H54 (cell line): ENCODE measurements at places on chromosomes 2 and 18.

DNA sequence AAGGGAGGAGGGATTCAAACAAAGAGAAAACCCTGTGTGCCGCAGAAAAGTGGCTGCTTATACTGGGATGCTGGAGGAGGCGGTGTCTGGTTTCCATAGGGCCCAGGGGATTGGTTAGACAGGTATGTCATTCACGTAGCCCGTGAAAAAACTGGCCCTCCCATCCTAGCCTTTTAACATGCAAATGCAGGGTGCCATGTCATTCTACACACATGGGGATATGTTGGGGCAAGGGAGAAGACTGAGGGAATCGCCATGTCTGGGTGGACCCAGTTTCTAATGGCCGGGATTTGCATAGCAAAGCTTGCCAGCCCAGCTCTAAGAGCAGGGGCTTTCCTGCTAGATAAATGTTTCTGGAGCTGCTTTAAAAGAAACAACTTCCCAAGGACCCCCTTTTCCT is 8.2 kb upstream of the RNU2-63P start:
- no peak for DNase-seq

DNA sequence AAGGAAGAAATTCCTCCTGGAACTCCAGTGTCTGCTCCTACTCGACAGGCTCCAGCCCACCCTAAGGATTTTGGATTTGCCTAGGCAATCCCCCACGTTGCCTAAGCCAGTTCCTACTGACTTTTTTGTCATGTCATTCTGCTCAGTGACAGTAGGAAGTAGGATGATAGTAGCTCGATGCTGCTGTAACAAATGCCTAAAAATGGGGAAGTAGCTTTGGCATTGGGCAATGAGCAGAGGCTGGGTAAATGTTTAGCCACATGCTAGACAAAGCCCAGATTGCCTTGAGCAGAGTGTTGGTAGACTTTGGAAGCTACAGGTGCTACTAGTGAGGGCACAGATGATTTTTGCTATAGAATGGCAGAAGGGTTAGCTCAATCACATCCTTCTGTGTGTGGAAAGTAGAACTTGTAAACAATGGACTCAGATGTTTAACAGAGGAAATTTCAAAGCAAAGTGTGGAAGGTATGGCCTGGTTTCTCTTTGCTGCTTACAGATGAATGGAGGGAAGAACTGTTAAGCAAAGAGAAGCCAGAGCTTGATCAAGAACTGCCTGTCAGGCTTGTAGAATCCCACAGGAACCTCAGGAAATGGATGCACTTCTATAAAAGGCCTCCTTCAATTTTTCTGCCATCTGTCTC is 154.8 kb downstream of the RNF144A start:
- DNase-seq, result no peak

- DNase-seq, result no peak
Observed at GRCh38 chr2:48131539-48132270, 225.4 kb upstream of the FBXO11 start.

DNA sequence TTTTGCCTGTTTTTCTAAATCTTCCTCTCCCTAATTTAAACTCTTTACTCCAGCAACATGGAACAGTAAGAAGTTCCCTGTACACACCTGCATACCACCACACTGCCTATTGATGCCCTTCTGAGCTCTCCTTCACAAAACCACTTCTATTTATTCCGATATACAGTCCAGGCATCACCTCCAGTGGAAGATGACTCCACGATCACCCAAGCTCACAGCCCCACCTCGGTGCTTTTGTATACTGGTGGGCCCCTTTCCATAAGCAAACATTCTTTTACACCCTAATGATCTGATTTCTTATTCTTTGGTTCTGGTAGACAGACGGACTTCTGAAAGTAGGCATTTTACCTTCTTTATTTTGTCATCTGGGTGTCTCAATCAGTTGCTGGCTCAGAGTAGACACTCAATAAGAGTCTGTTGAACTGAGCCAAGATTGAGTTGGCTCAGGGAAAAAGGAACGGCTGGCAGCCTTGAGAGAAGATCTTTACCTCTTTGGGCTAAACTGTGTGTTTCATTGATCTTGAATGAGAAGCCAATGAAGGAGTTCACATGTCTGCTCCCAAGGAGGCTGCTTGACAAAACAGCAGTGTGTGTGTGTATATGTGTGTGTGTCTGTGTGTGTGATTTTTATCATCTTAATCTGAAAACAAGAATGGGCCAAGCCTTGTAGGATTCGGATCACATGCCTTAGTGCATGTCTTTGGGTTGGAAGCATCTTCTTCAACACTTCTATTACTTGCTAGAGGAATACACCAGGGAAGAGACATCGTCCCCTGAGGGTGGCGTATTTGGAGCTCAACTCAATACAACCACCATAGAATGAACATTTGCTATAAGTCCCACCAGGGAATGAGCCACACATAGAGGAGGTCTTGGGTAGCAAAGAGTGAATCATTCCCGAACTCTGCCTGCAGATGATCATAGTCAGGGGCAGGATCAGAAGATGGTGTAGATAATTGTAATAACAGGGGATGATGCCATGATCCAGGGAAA is 341.8 kb downstream of the CYRIA start:
- DNase-seq, result no peak

DNA sequence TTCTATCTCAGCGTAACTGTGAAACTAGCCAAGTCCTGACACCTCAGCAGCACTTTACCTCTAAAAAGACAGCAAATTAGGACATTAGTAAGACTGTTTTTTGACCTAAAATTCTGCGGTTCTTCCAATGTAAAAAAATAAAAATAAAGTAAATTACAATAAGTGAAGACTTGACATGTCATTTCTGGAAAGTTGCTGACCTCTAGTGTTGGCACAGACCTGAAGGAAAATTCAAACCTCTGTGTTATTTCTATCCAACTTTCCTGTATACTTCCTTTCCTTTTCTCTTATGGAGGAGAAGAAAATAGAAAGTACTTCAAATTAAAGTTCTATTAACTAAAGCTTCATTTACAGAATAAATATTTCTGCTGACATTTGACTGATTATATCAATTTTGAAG is 110.6 kb downstream of the TMEM182 start:
- DNase-seq, result no peak

GRCh38 chr2:70716951-70717350 is 51.0 kb downstream of the ADD2 start:
- no peak for DNase-seq

DNA sequence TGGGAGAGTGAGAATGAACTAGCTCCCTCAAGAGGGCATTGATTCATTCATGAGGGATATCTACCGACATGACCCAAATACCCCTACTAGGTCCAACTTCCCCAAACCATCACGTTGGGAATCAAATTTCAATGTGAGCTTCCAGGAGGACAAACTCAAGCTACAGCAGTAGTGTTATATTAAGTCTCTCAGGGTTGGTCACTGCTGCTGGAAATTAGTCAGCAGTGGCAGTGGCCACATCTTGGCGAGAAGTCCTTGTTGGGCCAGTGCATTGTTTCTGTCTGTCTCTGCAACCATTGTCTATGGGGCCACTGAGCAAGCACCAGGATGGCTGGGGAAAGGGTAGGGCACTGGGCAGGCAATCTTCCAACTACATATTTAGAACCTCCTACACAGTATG is 47.5 kb downstream of the THUMPD2 start:
- no peak for DNase-seq

GRCh38 chr2:136281281-136282114 is 163.5 kb upstream of the CXCR4 start:
- no peak for DNase-seq

DNA sequence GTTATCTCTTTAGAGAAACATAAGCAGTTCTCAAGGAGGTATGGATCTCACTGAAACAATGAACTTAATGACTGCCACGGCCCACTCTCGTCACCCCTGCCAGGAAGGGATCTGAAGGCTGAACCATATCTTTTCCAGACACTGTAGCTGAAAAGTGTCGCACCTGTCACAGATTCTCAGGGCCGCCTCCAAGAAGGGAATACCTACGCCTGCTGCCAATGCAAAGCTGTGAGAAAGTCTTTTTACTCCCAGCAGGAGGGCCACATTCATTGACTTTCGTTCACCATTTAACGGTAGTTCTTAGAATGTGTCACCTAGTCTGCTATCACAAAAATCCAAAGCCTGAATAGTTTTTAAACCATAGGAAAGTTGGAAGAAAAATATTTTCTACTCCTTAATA is 66.7 kb upstream of the SH3BP4 start:
- DNase-seq, result no peak

- DNase-seq, result no peak
Observed at GRCh38 chr18:11114653-11115052, 34.7 kb downstream of the PIEZO2 start.

DNA sequence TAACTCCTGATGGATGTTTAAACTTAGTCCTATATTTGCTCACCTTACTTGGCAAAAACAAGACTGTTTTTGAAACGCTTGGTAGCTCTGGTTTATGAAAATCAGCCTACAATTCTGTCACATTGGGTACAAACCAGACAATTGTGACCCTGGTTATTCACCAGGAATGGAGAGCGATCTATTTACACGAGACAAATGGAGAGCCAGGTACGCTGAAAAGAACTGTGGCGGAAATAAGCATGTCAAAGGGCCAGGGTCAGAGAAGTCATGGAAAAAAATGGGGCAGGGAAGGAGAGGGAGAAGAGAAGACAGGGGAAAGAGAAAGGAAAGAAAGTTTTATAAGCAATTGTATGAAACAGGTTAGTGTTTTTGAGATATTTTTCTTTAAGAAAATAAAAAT is 119.5 kb upstream of the ZFP36L2 start:
- DNase-seq, result no peak

GRCh38 chr2:211611061-211611518 is 927.5 kb downstream of the ERBB4 start:
- DNase-seq, result peak; percentile 2

DNA sequence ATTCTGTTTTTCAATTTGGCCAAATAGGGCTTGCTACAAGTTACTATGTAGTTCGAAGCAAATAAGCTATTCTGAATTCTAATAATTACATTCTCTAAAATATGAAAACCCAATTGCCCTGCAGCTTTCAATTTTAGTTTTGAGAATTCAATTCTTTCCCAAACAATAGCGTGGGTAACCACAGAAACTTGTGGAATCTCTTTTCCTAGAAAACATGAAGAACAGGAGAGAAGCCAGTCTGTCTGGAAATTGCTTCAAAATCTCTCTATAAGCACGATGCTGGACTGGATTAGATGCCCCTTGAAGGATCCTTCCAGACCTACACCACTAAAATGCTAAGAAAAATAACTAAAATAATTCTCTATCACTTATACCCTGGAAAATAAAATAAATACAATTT is 115.0 kb downstream of the THADA start:
- DNase-seq, result no peak

DNA sequence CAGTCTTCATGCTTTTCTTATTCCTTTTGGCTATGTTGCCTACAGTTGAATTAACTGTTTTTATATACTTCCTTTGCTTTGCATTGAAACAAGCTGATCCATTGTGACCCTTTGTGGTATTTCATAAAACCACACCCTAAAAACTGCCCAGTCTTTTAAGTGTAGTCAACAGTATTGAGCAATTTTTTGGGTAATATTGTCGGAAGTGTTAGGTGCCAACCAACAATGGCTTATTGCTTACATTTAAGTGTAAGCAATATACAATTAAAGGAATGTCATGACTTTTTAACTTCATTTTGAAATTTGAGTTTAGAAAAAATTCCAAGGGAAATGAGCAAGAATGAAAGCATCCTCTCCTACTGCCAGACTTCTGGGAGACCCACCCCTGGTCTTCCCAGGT is 174.1 kb downstream of the NEDD4L start:
- no peak for DNase-seq

DNA sequence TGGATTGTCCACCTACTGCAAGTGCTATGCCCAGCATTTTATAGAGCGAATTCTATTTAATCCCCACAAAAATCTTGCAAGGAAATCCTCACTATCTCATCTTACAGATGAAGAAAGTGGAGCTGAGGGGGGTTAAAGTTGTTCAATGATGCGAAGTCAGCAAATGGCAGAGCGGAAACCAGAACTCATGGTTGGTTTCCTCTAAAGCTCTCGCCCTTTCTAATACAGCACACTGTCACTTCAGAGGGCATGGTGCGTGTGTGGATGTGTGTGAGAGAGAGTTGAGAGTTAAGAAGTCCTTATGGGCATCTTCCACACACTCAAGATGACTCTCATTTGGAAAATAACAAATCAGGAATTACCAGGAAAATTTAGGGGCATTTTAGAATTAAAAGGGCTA is 78.4 kb downstream of the TGFA start:
- no peak for DNase-seq

GRCh38 chr2:236229186-236229585 is 35.0 kb downstream of the ASB18 start:
- DNase-seq, result no peak

DNA sequence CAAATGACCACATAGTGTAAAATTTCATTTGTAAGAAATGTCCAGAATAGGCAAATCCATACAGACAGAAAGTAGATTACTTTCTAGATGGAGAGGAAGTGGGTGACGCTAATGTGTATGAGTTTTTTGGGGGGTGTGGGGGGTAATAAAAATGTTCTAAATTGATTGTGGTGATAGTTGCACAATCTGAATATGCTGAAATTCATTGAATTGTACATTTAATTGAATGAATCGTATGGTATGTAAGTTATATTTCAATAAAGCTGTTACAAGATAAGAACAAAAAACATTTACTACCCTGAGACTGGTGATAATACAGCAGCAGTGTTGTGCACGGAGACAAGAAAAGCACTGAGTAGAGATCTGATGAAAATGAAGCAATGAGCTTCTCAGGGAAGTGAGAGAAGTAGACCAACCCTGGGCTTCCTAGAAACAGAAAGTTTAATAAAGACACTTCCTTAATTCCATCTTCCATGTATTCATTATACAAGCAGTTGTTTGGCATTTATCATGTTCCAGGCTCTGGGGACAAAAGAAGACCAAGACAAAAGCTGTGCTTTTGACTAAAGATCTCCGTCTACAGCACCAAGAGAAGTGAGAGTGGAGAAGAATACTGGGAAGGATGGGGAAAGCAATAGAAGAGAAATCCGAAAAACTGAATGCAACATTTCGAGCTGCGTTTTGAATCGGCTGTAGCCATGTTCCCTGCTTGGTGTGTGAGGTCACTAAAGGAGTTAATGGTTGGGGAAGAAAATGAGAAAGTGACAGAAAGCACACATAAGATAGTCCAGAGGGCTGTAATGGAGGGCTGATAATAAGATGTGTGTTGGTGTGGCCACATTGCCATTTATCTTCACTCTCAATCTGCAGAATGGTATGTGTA is 1.8 kb upstream of the PDE11A start:
- DNase-seq, result no peak

DNA sequence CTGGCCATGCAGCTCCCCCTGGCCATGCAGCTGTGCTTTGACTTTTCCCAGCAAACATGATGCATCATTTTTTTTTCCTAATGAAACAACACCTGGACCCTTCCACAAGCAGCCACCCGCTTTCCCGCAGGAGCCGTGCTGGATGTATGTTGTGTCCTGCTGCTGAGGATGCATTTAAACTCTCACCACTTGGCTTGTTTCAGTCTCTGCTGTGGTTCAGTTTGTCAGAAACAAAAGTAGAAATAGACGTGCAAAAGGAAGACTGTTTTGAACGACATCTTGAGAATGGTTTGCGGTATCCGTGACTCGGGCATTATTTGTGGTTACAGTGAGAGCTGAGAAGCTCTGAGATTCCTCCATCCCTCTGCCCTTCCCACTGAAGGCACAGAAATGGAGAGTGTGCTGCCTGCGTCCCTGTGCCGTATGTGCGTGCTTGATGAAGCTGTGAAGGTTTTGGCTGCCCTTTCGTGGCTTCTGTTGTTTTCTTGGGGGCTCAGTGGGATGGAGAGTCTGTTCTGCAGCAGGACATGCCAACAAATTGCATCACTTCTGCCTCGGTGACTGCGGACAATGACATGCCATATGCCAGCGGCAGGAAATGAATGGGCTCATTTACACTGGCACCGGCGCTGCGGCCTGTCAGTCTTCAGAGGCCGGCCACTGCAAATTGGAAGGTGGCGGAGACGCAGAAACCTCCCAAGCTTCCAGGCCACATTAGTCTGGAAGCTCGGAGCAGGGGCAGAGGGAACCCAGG is 417.7 kb upstream of the SALL3 start:
- DNase-seq, result no peak

- DNase-seq, result no peak
Observed at GRCh38 chr2:180753809-180754761, 226.3 kb upstream of the UBE2E3 start.
